ENCODE measurements at places on chromosomes 11 and 22.

DNA sequence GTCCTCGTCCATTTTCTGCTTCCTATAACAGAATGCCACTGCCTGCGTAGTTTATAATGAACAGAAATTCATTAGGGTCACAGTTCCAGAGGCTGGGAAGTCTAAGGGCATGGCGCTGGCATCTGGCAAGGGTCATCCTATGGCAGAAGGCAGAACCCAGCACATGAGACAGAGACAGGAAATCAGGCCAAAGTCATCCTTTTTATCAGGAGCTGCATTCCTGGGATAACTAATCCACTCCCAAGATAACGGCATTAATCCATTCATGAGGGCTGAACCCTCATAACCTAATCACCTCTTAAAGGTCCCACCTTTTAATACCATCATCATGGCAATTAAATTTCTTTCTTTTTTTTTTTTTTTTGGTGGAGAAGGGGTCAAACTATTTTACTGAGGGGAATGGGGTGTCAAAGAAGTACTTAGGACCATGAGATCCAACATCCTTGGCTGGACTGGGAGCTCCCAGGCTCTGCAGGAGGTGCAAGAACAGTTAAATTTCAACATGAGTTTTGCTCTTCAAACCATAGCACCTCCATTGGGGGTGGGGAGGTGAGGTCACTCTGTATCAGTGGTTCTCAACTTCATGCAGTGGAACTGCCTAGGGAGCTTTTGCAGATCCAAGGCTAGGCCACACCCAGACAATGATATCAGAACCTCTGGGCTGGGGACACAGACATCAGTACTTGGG, 4.4 kb downstream of the TMEM109 start:
- DNase-seq = no peak

DNA sequence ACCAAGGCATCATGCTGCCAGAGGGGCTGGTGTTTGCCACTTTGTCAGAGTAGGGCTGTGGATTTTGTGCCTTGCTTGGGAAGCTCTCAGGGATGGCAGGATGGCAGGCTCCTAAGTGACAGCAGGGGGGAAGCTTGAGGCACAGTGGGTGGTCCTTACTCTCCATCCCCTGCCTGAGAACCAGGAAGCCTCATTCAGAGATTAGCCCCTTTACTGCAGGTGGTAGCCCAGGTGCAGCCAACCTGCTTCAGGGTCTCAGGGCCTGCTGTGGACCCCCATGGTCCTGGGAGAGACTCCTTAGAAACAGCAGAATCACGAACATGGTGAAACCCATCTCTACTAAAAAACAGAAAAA, 8.9 kb upstream of the ST3GAL4 start:
- DNase-seq = no peak

DNA sequence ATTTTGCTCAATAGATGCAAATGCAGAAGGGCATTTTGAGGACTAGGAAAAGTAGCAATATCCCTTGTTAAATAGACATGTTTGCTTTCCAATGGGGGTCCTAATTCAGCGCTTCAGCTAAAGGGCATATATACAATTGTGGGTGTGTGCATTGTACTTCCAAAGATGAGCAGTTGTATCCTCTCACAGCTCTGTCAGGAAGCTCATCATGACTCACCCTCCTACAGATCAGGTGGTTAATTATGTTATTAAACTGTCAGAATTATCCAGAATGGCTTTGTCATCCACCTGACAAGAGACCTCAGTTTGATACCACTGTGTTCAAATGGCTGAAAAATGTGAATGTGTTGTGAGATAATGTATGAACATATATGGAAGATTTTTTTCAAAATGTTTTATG, 252.2 kb upstream of the MTNR1B start:
- peak; percentile 87 for DNase-seq

- no peak for DNase-seq
Measured at GRCh38 chr11:3927129-3927796, 71.8 kb downstream of the STIM1 start.

DNA sequence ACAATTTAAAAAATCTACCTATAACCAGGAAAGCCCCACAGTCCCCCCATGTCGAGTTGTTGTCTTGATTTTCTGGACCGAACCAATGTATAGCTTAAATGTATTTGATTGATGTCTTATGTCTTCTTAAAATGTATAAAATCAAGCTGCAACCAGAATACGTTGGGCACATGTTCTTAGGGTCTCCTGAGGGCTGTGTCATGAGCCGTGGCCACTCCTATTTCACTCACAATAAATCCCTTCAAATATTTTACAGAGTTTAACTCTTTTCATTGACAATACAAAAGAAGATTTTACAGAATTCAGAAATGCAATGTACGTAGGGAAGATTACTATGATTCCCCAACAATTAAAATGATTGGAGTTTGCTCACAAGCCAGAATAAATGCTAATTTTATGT, 428.7 kb upstream of the RAG2 start:
- no peak for DNase-seq

DNA sequence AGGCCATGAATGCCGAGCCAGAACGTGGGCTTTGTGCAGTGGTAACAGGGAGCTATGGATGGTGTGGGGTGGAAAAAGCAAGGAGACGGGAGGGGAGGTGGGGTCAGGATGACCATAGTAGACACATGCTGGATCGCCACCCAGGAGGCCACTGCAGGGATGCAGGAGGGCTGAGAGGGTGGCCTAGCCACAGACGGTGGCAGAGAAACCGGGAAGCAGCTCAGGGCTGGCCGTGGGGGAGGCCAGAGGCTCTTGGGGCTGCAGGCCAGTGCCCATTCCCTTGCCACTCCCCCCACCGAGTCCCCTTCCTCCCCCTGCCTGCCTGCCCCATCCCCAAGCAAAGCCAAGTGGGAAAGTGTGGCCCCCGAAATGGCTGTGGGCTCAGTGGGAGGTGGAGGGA, 59.1 kb upstream of the TCF20 start:
- no peak for DNase-seq

- no peak for DNase-seq
Measured at GRCh38 chr11:73204711-73205121, 13.4 kb upstream of the P2RY2 start.
